ENCODE measurements at places on chromosomes 13 and 19.

GRCh38 chr19:29798774-29799497, 12.9 kb upstream of the CCNE1 start:
- DNase-seq, result no peak

- no peak for DNase-seq
These were observed 25.6 kb downstream of the KCNC3 start for GRCh38 chr19:50303558-50303957.

GRCh38 chr13:29888306-29888705, 37.9 kb upstream of the UBL3 start:
- no peak for DNase-seq

DNA sequence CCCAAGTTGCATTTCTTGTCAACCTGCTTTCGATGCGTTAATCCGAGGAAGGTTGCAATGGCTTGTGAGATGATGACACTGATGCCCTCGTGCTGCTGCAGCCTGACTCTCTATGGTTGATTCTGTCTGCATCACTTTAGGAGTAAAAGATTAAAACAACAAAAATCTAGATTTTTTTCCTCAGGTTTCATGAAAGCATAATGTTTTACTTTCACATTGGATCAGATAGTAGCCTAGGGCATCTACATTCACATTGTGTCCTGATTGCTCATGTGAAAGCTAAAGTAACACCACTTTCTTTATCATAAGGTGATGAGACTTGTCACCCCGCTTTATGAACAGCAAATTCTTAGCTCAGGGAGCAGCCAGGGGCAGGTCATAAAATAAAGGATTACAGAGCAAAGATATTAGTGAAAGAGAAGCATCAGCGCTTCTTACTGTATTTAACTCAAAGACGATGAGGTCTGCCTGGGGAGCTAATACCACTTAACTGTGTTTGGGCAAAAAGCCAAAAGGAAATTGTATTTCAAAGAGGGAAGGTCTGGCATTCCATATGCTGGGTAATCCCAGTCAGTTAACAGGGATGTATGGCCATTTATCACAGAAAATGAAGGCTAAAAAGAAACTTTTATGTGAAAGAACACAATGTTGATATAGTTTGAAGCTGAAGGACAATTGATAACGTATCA, 270.5 kb downstream of the GPC6 start:
- no peak for DNase-seq

- no peak for DNase-seq
These were observed 6.6 kb downstream of the C19orf25 start for GRCh38 chr19:1472231-1473084.

GRCh38 chr13:110944121-110944967, 29.5 kb upstream of the ANKRD10 start:
- peak; percentile 34 for DNase-seq

- DNase-seq, result no peak
These were observed 38.8 kb upstream of the ALOX5AP start for GRCh38 chr13:30696278-30697176.

DNA sequence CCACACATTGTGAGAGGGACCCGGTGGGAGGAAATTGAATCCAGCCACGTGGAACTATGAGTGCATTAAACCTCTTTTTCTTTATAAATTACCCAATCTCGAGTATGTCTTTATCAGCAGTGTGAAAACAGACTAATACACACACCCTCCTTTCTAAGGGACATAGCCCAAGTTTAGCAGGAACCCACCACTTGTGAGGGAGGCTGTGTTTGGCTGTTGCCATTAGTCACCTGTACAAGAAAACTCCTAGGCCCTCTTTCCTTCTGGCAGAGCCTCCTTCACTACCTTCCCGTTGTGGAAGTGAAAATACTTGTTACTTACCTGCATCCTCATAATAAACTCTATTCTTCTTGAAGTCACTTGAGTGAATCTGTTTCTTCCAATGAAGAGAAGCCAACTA, 76.3 kb upstream of the FARP1 start:
- no peak for DNase-seq

DNA sequence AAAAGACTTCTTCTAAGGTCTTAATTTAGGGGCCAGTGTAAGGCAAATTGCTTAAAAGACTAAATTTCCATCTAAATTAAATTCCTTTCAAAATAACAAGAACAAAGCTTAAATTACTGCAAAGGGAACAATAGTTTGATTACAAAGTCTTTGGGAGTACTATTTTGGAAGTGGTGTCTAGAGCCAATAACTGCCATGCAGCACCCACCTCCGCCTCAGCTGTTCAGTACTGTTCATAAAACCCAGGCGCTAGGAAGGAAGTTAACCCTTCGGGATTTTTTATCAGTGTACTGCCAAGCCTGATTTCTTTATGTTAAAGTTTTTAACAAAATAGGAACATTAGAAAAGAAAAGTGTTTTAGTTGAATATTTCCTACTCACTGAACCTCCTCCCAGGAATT, 210.1 kb downstream of the LIG4 start:
- no peak for DNase-seq

GRCh38 chr19:9406798-9407352, 28.5 kb downstream of the ZNF266 start:
- DNase-seq, result peak; percentile 41

- DNase-seq, result no peak
These were observed 4.3 kb downstream of the ONECUT3 start for GRCh38 chr19:1757468-1758230.

GRCh38 chr19:1133471-1133929, 29.7 kb downstream of the GPX4 start:
- DNase-seq, result peak; percentile 84

DNA sequence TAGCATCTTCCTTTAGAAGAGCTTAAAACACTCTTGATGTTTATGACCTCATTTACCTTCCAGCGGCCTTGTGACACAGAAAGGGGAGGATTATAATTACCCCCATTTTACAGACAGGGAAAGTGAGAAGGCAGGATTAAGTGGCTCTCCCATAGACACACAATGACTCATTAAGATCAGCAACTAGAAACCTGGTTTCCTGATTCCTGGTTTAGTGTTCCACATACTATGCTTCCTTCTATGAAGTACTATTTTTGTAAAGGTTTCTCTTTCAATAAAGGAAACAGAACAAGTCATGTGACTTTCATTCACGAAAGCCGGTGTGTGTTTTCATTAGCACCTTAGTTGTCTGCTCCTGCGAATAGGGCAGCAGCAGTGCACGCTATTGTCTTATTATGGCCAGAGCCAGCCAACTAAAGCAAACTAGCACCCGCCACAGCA, 8.3 kb downstream of the IRS2 start:
- DNase-seq, result no peak

GRCh38 chr19:5891938-5892771, 11.4 kb downstream of the NDUFA11 start:
- no peak for DNase-seq

GRCh38 chr19:10339380-10339960, at the start of gene ICAM3:
Gene ICAM3 (minus strand): TSS chr19:10339624. CDS start chr19:10339614, 10 bp downstream.
- DNase-seq, result peak; percentile 47

- no peak for DNase-seq
These were observed 774 bp downstream of the ALDH16A1 start for GRCh38 chr19:49453757-49454240.

GRCh38 chr13:21852043-21852442, 181.2 kb downstream of the FGF9 start:
- DNase-seq, result no peak

GRCh38 chr13:59834801-59835200, 328.9 kb downstream of the DIAPH3 start:
- no peak for DNase-seq

- no peak for DNase-seq
These were observed 39.1 kb downstream of the GPR180 start for GRCh38 chr13:94640721-94641120.

Measured in stimulated activated CD4-positive, alpha-beta T cell treated with anti-CD3 and anti-CD28 coated beads, TNF-alpha, amount 100 ng/mL, for 48 hours (primary cell).